ENCODE measurements at places on chromosomes 1 and 21.
A peak's percentile ranks its signal among the peaks of the same experiment; 100 is the strongest.

DNA sequence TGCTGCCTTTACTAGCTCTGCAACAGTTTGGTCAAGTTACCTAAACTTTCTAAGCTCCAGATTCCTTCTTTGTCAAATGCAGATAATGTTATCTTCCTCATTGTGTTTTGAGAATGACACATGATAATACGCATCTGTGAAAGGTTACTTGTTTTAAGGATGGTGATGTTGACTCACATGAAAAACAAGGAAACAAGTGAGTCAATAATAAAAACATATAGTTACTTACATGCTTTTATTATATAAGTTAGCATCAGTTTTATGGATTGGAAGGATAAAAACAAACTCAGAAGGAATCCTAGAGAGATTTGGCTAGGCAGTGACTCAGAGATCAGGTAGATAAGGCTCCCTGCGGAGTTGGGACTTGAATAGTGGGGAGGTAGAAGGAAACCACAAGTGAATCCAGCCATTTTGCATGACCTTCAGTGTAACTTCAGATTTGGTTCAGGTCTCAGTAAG lies 144.6 kb downstream of the LMO4 start:
- no peak for DNase-seq
- H3K36me3 ChIP-seq: no peaks in the 10 kb centered on the region
- no peak overlapping the region for H3K27ac ChIP-seq
- H3K27me3 ChIP-seq: no peaks in the 10 kb centered on the region
- H3K4me3 ChIP-seq: no peak overlapping the region

DNA sequence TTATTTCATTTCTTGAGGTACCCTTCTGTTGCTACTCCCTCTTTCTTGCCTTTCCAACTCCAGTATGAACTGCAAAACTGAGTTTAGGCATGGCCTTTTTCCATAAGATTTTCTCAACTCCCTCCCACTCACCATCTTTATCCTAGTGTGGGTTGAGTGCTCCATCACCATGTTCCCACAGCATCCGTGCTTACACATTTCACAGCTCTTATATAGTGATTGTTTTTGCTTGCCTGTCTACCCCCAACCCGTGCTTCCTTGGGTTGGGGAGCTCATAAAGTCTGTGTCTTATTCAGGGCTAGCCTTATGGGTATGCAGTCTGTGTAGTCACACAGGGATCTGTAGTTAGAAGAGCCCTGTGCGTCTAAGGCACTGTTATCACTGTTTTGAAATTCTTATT lies 68.2 kb upstream of the CCDC190 start:
- DNase-seq: no peak
- no peaks in the 10 kb centered on the region for H3K36me3 ChIP-seq
- H3K4me1 ChIP-seq: no peaks in the 10 kb centered on the region
- H3K4me3 ChIP-seq: no peak overlapping the region

- H3K27ac ChIP-seq: no peak overlapping the region
- DNase-seq: no peak
- H3K36me3 ChIP-seq: no peaks in the 10 kb centered on the region
- H3K27me3 ChIP-seq: no peaks in the 10 kb centered on the region
- no peaks in the 10 kb centered on the region for H3K4me1 ChIP-seq
Observed at GRCh38 chr1:29707796-29708195, 471.5 kb downstream of the PTPRU start.

DNA sequence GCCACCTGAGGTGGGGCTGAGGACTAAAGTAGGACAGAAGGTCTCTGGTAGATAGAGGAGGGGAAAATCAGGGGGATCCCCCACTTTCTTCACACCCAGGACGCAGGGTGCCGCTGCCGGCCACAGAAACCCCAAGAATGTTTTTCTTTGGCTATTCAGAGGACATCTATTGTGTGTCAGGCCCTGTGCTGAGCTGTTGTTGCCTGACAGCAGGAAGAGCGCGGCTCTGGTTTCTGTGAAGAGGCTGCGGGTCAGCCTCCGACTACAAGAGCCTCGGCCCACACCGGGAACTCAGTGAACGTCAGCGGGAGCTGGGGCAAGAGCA lies 407 bp upstream of the PIGV start:
- DNase-seq: no peak
- no peaks in the 10 kb centered on the region for H3K36me3 ChIP-seq
- no peaks in the 10 kb centered on the region for H3K27me3 ChIP-seq
- peak overlapping the region; percentile 99 for H3K27ac ChIP-seq

GRCh38 chr21:14284481-14284880 lies 68.5 kb downstream of the RBM11 start:
- no peak overlapping the region for H3K4me3 ChIP-seq
- H3K4me1 ChIP-seq: no peaks in the 10 kb centered on the region
- DNase-seq: no peak

DNA sequence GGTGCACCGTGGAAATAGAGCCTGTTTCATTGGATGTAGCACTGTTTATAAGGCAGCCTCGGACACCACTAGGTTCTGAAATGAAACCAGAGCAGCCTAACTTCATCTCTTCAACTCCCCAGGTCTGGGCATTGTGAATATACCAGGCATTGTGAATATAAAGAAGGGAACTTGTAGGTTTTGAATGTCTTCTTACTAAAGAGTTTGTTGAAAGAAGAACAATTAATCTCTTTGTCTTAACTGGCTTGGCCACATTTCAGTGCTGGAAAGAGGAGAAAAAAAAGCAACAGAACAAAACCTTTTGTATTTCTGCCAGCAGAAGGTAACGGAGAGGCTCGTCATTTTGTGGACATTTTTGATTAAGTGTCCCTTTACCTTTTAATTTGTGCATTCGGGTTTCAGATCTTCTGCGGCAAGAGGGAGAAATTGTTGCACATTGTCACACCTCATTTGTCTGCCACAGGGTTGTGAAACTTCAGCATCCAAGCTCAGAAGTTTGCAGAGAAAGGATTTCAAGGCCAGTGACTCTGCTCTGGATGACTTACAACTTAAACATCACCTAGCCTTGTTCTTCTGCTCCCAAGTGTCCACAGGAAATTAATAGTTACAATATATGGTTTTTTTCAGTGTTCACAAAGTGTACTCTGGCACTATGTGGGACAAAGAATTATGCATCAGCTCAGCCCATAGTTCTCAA lies 158.3 kb downstream of the KAZN start:
- DNase-seq: no peak
- no peaks in the 10 kb centered on the region for H3K27me3 ChIP-seq
- no peak overlapping the region for H3K27ac ChIP-seq
- H3K4me3 ChIP-seq: no peak overlapping the region
- no peaks in the 10 kb centered on the region for H3K36me3 ChIP-seq
